ENCODE measurements at places on chromosomes 13 and 19. TPM values are rescaled to one million over a fixed set of nuclear protein-coding genes. Genes with fewer than 3 reads are reported as not detected.

PRSS57 gene
- not detected for total RNA-seq

FPR1 gene
- not detected for total RNA-seq

BCAM gene
- not detected for total RNA-seq

ZNF560 gene
- not detected for total RNA-seq

TEX101 gene
- total RNA-seq: not detected

TUBA3C gene
- total RNA-seq: not detected

GNG7 gene
- total RNA-seq: 0.25 TPM

SIGLEC8 gene
- not detected for total RNA-seq

ADM5 gene
- 2.6 TPM for total RNA-seq

PEAK3 gene
- 0.88 TPM for total RNA-seq

DNA sequence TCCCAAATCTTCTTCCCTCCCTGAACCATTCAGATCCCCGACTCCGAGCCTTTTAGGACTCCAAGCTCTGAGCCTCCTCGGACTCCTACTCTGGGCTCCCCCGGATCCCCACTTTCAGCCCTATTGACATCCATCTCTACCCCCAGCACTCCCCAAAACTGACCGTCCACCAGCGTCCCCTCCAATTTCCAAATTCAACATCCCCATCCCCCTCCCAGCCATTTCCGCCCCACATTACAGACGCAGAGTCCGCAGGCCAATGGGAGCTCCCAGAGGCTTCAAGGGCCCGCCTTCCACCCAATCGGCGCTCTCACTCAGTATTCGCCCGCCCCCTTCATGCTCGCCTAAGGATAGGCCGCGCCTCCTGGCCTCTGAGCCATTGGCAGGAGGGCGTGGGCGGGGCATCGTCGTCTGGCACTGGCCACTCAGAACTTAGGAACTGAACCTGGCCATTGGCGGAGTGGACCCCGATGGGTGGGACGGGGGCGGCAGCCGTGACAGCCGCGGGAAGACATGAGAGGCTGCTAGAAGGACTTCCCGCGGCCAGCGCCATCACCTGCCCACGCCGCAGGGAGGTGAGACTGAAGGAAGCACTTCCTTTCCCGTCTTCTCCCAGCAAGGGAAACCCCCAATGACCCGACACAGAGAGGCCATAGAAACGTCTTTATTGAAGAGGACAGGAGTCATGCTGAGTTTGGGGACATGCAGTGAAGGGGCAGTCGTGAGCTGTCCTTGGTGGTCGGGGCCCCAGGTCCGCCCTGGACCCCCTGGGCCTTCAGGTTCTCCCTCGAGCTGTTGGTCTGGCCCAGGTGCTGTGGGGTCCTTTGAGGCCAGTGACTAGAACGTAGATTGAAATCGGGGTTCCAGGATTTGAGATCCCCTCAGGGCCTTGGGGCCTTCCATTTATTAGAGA lies at the start of gene ALKBH6:
Gene ALKBH6, minus strand, starts transcription at position 202 of the 913 bp plus-strand sequence. CDS start 816 bp downstream, outside the sequence.
- H3K4me1 ChIP-seq: peaks cover 45% of the 10 kb centered on the region
- H3K27ac ChIP-seq: peak within 1 kb of the TSS; percentile 89
- peak within 1 kb of the TSS; percentile 93 for H3K4me3 ChIP-seq
- H3K27me3 ChIP-seq: no peaks in the 10 kb centered on the region
- peak; percentile 100 for DNase-seq
- peaks cover 12% of the 10 kb centered on the region for H3K36me3 ChIP-seq

DNA sequence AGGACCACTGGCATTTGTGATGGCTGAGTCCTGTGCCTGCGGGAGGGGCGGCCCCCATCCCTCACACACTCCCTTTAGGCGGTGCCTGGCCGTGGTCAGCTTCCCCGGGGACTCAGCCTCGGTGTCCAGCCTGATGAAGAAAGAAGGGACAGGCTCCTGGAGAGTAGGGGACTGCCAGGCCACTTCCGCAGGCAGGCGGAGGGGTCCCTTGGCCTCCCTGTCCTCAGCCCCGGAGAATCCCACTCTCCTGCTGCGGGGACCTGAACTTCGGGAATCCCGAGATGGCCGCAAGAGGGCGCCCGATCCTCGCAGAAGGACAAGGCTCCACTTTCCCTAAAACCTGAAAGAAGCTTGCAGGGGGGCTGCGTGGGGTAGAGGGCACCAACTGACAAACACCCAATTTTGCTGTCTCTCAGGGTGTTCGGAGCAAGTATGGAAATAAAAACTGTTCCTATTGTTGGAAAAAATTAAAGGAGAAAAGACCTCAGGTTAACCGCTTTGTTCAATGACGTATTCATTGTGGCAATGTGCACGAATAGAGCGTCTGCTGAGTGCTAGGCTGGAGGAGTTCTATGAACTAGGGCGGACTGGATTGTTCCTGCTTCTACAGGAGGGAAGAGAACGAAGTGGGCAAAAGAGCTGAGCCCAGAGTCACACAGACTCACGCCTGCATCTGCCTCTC lies 297.3 kb downstream of the ZNF536 start:
- no peak overlapping the region for H3K27ac ChIP-seq
- H3K4me3 ChIP-seq: no peak overlapping the region
- H3K27me3 ChIP-seq: no peaks in the 10 kb centered on the region
- DNase-seq: peak; percentile 46

DNA sequence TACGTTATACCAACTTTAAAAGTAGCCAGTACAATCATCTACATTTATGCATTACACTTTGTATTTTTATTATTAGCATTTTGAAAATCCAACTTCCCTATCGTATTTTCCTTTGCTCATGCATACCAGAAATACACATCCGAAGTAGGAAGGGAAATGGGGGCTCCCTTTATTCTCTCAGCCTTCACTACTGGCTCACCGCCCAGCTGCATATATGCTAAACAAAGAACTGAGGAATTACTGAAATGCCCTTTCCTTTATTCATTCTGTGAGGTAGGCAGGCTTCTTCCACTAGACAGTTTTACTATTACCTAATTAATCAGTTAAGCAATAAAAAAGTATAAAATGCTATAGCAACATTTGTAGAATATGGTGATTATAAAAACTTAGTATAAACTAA lies 291.6 kb downstream of the KLF12 start:
- no peaks in the 10 kb centered on the region for H3K27me3 ChIP-seq
- H3K4me1 ChIP-seq: no peaks in the 10 kb centered on the region
- H3K36me3 ChIP-seq: peaks cover 28% of the 10 kb centered on the region
- no peak overlapping the region for H3K27ac ChIP-seq
- no peak overlapping the region for H3K4me3 ChIP-seq
- DNase-seq: no peak

- H3K4me1 ChIP-seq: peaks cover 31% of the 10 kb centered on the region
- peaks cover 3% of the 10 kb centered on the region for H3K36me3 ChIP-seq
- DNase-seq: no peak
- H3K4me3 ChIP-seq: no peak overlapping the region
- peaks cover 3% of the 10 kb centered on the region for H3K27me3 ChIP-seq
- no peak overlapping the region for H3K27ac ChIP-seq
Measured at GRCh38 chr13:100483139-100483538, 105.5 kb downstream of the GGACT start.

DNA sequence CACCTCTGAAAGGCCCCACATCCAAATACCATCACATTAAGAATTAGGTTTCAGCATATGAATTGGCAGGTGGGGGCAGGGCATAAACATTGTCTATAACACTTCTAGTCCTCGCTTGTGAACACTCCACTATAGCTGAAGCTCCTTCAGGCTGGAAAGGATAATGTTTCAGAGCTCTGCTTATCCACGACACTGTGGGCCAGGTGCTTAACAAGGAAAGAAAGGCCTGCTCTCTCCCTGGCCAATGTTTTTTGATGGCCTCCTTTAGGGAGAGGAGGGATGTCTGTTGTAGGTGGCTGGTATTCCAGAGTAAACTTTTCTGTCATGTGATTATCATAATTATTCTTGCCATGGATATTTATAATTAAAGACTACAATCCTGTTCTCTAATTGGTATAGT lies 86.4 kb downstream of the CCNA1 start:
- no peak for DNase-seq
- H3K27ac ChIP-seq: no peak overlapping the region
- H3K4me3 ChIP-seq: no peak overlapping the region
- no peaks in the 10 kb centered on the region for H3K4me1 ChIP-seq
- no peaks in the 10 kb centered on the region for H3K27me3 ChIP-seq

GRCh38 chr19:33225458-33225926 lies at the start of gene SLC7A10:
Gene SLC7A10, minus strand, starts transcription at chr19:33225850. Its CDS starts 147 bp downstream, at chr19:33225703.
- no peak within 1 kb of the TSS for H3K4me3 ChIP-seq
- H3K4me1 ChIP-seq: peaks cover 2% of the 10 kb centered on the region
- H3K27me3 ChIP-seq: peaks cover 55% of the 10 kb centered on the region
- H3K27ac ChIP-seq: no peak within 1 kb of the TSS

GRCh38 chr13:42055500-42056085 lies 7.1 kb downstream of the DGKH start:
- H3K4me1 ChIP-seq: peaks cover 34% of the 10 kb centered on the region
- no peak overlapping the region for H3K27ac ChIP-seq
- DNase-seq: no peak
- no peak overlapping the region for H3K4me3 ChIP-seq
- no peaks in the 10 kb centered on the region for H3K27me3 ChIP-seq

GRCh38 chr13:37131092-37131491 lies 25.6 kb upstream of the CSNK1A1L start:
- no peak overlapping the region for H3K4me3 ChIP-seq
- no peaks in the 10 kb centered on the region for H3K27me3 ChIP-seq
- no peak for DNase-seq
- no peaks in the 10 kb centered on the region for H3K4me1 ChIP-seq
- H3K27ac ChIP-seq: no peak overlapping the region

DNA sequence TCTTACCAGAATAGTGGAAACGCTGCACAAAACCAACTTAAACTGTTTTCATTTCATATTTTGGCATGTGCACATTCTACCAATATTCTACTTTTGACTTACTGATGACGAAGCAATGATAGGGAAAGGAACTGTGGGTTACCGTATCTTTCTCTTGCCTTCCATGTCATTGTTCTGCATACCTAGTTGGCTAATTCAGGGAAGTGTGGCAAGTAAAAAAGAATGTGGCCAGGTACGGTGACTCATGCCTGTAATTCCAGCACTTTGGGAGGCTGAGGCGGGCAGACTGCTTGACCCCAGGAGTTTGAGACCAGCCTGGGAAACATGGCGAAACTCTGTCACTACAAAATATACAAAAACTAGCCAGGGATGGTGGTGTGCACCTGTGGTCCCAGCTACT lies 108.2 kb downstream of the SIPA1L3 start:
- H3K27ac ChIP-seq: no peak overlapping the region
- no peaks in the 10 kb centered on the region for H3K36me3 ChIP-seq
- H3K4me3 ChIP-seq: no peak overlapping the region
- H3K4me1 ChIP-seq: no peaks in the 10 kb centered on the region

DNA sequence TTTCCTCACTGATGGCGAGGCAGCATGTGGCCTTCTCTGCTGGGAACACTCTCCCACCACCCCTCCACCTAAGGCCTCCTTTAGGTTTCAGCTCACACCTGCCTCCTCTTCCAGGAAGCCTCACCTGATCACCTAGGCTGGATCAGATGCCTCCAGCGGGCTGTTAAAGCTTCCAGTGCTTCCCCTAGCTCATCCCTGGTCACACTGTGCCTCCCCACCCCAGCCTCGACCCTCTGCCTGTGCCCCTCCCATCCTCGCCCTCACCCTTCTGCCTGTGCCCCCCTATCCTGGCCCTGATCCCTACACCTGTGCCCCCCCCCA lies 33.8 kb downstream of the MAP4K1 start:
- DNase-seq: no peak
- H3K27me3 ChIP-seq: no peaks in the 10 kb centered on the region
- peaks cover 23% of the 10 kb centered on the region for H3K4me1 ChIP-seq
- no peak overlapping the region for H3K4me3 ChIP-seq
- peak overlapping the region; percentile 39 for H3K27ac ChIP-seq

DNA sequence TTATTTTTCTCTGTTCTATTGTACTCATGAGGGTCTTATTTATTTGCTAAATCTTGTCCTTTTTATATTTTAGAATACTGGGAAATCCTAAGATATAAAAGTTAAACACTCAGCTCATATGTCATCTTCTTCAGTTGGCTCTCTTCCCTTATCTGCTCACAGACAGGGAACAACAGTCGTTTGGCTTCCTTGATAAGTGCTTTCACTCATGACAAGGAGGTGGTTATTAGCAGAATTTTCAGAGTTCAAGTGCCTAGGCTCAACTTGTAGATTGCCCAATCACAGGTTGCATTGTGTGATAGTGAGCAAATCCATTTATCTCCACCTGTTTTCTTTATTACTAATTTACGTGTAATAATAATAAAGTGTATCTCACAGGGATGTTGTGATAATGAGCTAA lies 620.3 kb upstream of the PCDH20 start:
- no peak for DNase-seq
- H3K27ac ChIP-seq: no peak overlapping the region
- no peaks in the 10 kb centered on the region for H3K4me1 ChIP-seq
- H3K4me3 ChIP-seq: no peak overlapping the region

GRCh38 chr13:65600702-65601101 lies 1629.4 kb downstream of the PCDH9 start:
- no peaks in the 10 kb centered on the region for H3K4me1 ChIP-seq
- H3K27me3 ChIP-seq: no peaks in the 10 kb centered on the region
- no peak overlapping the region for H3K27ac ChIP-seq
- no peaks in the 10 kb centered on the region for H3K36me3 ChIP-seq
- DNase-seq: no peak

DNA sequence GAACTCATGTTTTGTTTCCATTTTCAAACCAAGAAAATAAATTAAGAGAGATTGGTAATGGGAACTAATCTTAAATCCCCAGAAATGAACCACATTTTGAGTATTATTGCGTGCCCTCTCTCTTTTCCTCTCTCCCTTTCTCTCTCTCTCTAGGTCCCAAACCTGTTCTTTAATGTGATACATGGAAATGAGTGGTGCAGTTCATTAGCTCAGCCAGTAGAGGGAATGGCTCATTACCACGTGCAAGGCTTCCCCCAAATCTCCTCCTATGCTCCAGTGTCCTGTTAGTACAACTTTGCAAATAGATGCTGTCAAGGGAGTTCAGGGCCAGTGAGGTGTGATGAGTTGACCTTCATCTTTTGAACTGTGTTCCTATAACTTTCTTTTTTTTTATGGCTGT lies 178.4 kb downstream of the FGF9 start:
- no peaks in the 10 kb centered on the region for H3K36me3 ChIP-seq
- H3K4me3 ChIP-seq: no peak overlapping the region
- H3K4me1 ChIP-seq: no peaks in the 10 kb centered on the region
- no peaks in the 10 kb centered on the region for H3K27me3 ChIP-seq
- H3K27ac ChIP-seq: no peak overlapping the region

DNA sequence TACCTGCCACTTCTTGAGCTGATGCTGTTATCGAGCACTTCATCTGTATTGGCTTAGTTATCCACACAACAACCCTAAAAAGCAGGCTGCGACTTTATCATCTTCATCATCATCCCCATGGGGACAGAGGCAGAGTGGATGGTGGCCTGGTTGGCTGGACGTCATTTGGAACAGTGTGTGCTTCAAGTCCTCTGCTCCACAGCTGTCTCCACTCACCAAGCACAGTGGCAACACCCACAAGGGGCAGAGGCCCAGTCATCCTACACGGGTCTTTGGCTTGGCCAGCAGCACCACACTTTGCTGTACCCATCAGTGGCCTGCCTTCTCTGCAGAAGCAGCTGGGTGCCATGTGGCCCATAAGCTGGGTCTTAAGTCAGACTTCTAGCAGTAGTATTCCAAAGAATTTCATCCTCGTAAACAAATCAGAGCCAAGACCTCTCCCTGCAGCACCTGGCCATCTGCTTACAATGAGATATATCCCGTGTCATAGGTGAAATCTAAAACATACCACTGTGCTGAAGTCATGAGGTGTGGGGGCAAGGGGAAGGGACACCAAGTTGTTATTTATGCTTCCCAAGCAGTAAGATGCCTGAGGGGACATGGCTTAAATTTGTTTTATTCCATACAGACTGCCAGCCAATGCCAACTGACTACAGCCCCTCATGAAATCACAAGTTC lies 47.9 kb upstream of the EPHX3 start:
- DNase-seq: no peak
- peaks cover 57% of the 10 kb centered on the region for H3K4me1 ChIP-seq
- peak overlapping the region; percentile 6 for H3K27ac ChIP-seq
- H3K27me3 ChIP-seq: no peaks in the 10 kb centered on the region
- no peak overlapping the region for H3K4me3 ChIP-seq
- no peaks in the 10 kb centered on the region for H3K36me3 ChIP-seq

- H3K27me3 ChIP-seq: no peaks in the 10 kb centered on the region
- no peak overlapping the region for H3K4me3 ChIP-seq
- H3K27ac ChIP-seq: no peak overlapping the region
Measured at GRCh38 chr13:70708775-70709174, 600.5 kb upstream of the KLHL1 start.

Data from activated CD4-positive, alpha-beta memory T cell treated with anti-CD3 and anti-CD28 coated beads, Interleukin-2, amount 10 ng/mL, durations not matched to agents 7 days and 5 days (primary cell).